NCI-H2107 (cell line): ENCODE measurements at places on chromosomes 11 and 22.

DNA sequence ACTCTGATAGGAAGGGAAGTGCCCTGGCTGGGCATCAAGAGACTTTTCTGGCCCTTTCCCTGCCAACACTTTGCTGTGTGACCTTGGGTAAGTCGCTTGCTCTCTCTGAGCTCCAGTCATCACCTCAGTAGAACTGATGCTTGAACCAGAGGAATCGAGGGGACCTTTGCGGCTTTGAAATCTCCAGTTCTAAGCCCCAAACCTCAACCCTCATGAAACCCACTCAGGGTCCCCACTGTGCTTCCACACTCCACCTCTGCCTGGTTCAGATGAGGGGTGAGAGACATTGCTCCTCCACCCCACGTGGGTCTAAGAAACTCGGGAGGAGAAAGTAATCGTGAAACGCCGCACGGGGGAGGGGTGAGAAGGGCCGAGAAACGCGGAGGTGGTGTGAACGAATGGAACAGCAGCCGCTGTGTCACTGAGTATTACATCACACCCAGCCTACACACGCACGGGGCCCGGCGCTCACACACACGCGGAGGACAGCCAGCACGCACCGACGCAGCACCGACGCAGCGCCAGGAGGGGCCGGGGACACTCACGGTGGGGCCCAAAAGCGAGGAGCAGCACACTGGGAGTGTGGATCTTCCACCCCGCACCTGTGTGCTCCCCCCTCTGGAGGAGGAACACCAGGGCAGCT, 4.3 kb downstream of the RTN4RL2 start:
- DNase-seq, result no peak

- DNase-seq, result no peak
Measured at GRCh38 chr22:31952472-31952871, 8.1 kb downstream of the YWHAH start.

GRCh38 chr22:50252082-50253045, 1.3 kb upstream of the HDAC10 start:
- no peak for DNase-seq

GRCh38 chr11:1051356-1052132, 15.0 kb upstream of the MUC6 start:
- no peak for DNase-seq

- no peak for DNase-seq
Measured at GRCh38 chr11:34266090-34266912, 91.5 kb downstream of the ABTB2 start.

DNA sequence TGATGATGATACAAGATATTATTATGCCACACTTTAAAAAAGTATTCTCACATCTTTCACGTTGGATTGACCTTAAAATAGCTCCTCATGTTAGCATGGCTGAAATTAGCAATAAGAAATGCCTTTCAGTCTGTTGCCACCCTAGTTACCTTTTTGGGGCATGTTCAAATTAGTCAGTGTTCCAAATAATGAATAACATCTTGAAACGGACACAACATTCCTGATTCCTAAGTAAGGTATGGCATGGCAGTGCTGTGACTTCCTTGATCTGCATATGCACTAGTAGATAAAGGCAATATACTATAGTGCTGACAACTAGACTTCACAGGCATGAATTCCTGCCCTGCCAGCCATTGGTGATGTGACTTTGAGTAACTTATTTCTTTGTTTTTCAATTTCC, 914.5 kb downstream of the METTL15 start:
- no peak for DNase-seq

- DNase-seq, result no peak
Measured at GRCh38 chr22:20968281-20968977, 1.4 kb downstream of the AIFM3 start.

GRCh38 chr11:69641681-69642548, 959 bp downstream of the CCND1 start:
- no peak for DNase-seq

DNA sequence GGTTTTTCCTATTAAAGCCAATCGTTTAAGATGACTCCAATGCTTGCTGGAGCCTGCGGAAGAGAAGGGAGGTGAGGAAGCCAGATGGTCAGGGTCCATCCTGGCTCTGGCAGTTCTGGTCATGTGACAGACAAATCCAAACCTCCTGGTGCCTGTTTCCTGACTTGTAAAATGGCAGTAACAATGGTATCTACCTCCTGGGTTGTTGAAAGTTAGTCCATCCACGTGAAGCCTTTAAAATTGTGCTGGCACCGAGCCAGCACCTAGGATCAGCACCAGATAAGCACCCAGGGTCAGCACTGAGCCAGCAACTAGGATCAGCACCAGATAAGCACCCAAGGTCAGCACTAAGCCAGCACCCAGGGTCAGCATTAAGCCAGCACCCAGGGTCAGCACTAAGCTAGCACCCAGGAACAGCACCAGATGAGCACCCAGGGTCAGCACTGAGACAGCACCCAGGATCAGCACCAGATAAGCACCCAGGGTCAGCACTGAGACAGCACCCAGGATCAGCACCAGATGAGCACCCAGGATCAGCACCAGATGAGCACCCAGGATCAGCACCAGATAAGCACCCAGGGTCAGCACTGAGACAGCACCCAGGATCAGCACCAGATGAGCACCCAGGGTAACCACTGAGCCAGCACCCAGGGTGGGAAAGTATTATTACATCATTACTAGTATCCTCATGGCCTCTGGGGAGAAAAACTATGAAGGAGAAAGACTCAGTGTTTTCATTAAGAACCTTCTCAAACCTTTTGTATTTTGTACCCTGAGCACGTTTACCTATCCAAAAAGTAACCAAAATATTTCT, 17.2 kb downstream of the KIAA0930 start:
- no peak for DNase-seq

- DNase-seq, result no peak
Measured at GRCh38 chr22:30118291-30118690, 38.0 kb downstream of the HORMAD2 start.

- no peak for DNase-seq
Measured at GRCh38 chr11:65524741-65525545, at the start of gene SCYL1. TSS of gene SCYL1 (plus strand) at chr11:65525083. CDS start at chr11:65525154, 71 bp downstream.

DNA sequence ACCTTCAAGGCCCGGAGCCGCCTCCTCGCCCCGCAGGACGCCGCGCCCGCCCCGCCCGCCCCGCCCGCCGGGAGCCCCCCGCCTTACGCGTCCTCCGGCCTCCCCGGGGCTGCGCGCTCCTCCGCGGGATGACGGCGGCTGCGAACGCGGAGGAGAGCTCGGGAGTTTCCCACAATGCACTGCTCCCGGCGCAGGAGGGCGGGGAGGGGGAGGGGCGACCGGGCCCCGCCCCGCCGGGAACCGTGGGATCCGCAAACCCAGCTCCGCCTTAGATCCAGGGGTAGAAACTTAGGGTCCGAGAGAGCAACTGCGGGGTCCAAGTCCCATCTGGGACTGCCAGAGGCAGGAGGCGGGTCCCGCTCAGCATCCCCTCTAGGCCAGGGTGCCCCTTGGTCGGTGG, at the start of gene CEND1:
CEND1 (minus strand) TSS at position 148 of the 400 bp plus-strand sequence. CDS start 1,514 bp downstream, outside the sequence.
- DNase-seq, result no peak

GRCh38 chr11:127651175-127651887, 650.8 kb upstream of the KIRREL3 start:
- DNase-seq, result no peak
